Dorsolateral prefrontal cortex (tissue), 122 donors: ENCODE measurements at places on chromosomes 2 and 18. TPM values are rescaled to one million over a fixed set of nuclear protein-coding genes. Genes with fewer than 3 reads are reported as not detected.

BABAM2 gene
- total RNA-seq = 51.4 TPM

TRIP12 gene
- total RNA-seq = 223 TPM

C1QL2 gene
- 11.2 TPM for total RNA-seq

OR6B2 gene
- not detected for total RNA-seq

TUBA3E gene
- total RNA-seq = not detected

SETBP1 gene
- total RNA-seq = 58.8 TPM

ALPI gene
- not detected for total RNA-seq

MOGAT1 gene
- total RNA-seq = 1.0 TPM
